ENCODE measurements at places on chromosomes 11 and 22. TPM values are rescaled to one million over a fixed set of nuclear protein-coding genes. Genes with fewer than 3 reads are reported as not detected.

SHISA8 gene
- 3.2 TPM for total RNA-seq

OPCML gene
- not detected for total RNA-seq

TMPRSS4 gene
- total RNA-seq = not detected

KLHL35 gene
- total RNA-seq = 1.3 TPM

C11orf16 gene
- not detected for total RNA-seq

GRM5 gene
- not detected for total RNA-seq

DNA sequence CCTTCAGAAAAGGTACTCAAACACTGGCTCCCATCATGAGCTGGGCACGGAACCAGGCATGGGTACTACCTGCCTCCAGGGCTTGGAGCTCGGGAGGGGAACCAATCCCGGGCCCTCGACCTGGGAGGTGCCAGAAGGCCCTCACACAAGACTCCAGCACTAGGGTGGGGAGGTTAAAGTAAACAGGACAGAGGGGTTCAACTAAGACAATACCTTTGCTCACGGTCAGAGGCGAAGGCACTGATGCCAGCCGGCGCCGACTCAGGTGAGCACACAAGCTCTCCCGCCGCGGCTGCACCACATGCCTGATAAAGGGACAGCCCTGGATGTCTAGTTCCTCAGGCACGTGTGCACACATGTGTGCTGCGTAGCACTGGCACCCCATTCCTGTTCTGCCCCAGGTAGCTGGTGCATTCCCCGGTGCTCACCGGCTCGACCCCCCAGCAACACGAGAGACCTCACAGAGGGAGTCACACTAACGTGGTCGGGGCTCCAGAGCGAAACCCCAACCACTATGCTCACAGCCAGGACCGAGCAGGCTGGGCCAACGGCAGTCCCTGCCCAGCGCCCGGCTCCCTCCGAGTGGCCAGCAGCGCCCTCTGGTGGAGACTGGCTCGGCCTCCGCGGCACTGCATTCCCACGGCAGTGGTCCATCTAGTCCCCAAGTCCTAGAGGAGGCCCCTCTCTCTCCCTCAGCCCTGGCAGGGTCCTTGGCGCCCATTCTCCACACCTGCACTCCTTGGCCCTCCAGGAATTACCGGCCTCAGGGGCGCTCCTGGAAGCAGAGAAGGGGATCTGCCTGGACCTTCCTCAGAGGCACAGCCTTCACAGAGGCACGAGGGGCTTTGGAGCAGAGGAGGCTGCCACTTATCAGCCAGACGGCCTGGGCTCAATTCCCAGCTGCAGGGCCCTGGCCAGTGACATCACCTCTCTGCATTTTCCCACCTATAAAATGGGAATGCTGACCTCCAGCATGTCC lies 28.8 kb upstream of the MOB2 start:
- peak; percentile 80 for DNase-seq

DNA sequence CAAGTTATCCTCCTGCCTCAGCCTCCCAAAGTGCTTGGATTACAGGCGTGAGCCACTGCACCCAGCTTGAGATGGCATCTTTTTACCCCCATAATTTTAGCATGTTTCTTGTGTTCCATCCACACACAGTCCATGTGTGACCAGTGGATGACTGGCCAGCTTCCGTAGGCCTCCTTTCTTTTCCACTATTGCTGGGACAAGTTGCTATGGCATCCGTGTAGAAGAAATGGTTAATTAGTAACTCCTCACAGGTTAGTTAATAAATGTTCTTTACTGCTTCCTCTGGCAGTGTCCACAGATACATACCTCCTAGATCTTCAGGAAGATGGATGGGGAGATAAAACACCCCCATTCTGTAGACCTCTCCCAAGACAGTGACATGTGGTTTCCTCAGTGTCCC lies 154.3 kb upstream of the RASSF10 start:
- no peak for DNase-seq

- no peak for DNase-seq
These were observed 74.8 kb upstream of the NECTIN1 start for GRCh38 chr11:119803726-119804294.

- no peak for DNase-seq
These were observed 27.8 kb downstream of the YWHAH start for GRCh38 chr22:31972180-31972579.

- peak; percentile 46 for DNase-seq
These were observed 58.4 kb upstream of the PSMA1 start for GRCh38 chr11:14578541-14578956.

DNA sequence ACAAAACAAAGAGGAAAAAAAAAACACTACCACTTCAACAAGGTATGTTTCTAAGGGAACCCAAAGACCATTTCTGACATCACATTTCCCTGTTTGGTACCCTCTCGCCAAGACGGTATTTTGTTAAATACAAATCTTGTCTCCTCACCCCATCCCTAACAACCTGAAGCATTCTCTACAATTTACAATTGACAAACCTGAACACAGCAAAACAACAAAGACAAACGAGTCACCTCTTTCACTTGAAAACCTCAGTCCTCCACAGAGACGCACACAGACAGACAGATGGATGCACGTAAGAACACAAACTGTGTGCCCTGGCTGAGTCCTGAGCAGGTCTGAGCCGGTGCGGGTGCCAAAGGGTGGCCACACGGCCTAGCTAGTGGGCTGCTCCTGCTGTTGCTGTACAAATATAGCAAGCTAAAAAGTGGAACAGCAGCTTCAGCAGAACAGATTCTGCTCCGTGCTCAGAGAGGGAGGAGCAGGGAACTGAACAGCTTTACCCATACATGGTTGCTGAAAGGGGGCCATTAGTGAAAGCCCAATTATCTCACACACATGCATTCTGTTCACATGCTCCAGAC lies 28.5 kb downstream of the CELF1 start:
- DNase-seq = no peak

GRCh38 chr22:40128989-40129388 lies 48.7 kb upstream of the TNRC6B start:
- no peak for DNase-seq

DNA sequence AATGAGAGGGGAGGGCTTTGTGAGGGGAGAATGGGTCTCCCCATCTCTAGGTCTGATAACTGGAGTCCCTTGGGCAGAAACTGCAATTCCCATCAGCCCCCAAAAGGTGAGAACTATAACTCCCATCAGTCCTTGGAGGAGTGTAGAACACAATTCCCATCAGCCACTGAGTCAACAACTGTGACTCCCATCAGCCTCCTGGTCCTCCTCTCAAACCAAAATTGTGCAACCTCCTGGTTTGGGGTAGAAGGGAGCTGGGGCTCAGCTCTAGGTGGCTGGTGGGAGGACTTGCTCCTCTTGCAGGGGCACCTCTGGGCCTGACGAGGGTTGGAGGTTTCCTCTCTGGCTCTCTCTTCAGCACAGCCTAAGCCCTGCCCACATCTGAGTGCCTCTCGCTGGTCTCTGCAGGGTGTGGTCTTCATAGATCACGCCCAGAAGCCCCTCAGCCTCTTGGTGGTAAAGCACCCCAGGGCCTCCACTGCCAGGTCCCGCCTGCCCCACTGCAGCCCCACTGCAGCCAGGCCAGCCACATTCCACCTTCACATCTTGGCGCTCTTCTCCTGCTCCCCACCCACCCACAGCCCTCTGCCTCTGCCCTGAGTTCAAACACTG lies 18.5 kb downstream of the SLC22A12 start:
- peak; percentile 56 for DNase-seq

DNA sequence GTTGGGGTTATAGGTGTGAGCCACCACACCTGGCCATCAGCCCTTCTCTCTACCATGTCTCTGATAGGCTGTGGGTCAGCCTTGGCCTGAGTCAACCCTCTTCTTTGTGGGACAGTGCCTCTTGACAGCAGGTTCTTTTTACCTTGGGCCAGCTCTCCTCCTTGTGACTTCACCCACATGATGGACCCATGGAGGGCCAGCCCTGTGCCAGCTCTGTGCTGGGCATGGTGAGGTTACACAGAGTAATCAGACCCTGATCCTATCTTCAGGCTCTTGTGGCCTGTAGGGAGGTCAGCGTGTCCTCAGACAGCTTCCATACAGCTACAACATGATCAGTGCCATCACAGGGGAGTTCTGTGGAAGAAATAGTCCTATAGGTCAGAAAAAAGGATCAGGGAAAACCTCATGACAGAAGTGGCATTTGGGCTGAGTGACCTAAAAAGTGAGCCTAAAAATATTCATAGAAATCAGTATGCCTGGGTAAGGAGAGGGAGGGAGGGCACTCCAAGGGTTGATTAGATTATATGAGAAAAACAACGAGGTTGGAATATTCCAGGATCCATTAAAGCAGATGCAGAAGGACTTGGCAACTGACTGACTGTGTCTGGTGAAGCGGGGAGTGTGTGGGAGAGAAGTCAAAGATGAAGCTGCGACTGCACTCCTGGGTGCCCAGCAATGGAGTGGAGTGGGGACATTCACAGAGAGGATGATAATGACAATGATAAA lies 17.1 kb downstream of the OTOG start:
- no peak for DNase-seq

- no peak for DNase-seq
These were observed 74.6 kb downstream of the PIWIL3 start for GRCh38 chr22:24699876-24700275.

DNA sequence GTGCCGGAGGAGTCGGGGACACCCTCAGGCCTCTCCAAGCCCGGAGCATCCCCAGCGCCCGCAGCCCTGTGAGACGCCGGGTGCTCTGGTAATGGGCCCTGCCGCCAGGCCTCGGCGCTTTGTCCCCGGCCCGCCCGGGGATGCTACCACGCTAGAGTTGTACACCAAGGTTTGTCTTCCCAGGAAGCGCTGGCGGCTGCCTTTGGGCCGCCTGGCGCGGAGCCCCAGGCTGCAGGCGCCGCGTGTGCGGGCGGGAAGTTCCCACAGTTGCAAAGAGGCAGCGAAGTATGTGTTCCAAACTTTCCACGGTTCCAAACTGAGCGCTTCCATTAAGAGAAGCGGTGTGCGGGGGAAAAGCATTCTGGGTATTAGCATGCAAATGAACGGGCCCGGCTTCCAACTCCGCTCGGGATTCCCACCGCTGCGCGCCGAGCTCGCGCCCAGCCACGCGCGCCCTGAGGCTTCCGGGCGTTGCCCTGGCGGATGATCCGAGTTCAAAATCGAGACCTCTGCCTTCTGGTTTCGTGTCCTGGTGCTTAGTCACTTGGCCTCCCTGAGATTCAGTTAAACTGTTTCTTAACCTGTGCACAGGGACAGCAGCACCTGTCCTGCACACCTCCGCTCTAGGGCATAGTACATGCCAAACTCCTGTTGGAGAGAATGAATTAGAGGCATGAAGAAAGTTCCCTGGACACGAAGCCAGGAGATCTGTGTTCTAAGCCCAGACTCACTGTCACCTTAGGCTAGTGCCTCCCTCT lies 1.3 kb upstream of the PATZ1 start:
- peak; percentile 92 for DNase-seq
